Kidney (tissue), 22 donors: ENCODE measurements at places on chromosomes 1 and 21. TPM values are rescaled to one million over a fixed set of nuclear protein-coding genes. Genes with fewer than 3 reads are reported as not detected.

The ATP1A4 gene
- not detected for polyA plus RNA-seq

The LCE3E gene
- not detected for polyA plus RNA-seq

The MTARC1 gene
- 6.8 TPM for polyA plus RNA-seq

The OR2T33 gene
- polyA plus RNA-seq: not detected

The OR2AK2 gene
- polyA plus RNA-seq: not detected

DNA sequence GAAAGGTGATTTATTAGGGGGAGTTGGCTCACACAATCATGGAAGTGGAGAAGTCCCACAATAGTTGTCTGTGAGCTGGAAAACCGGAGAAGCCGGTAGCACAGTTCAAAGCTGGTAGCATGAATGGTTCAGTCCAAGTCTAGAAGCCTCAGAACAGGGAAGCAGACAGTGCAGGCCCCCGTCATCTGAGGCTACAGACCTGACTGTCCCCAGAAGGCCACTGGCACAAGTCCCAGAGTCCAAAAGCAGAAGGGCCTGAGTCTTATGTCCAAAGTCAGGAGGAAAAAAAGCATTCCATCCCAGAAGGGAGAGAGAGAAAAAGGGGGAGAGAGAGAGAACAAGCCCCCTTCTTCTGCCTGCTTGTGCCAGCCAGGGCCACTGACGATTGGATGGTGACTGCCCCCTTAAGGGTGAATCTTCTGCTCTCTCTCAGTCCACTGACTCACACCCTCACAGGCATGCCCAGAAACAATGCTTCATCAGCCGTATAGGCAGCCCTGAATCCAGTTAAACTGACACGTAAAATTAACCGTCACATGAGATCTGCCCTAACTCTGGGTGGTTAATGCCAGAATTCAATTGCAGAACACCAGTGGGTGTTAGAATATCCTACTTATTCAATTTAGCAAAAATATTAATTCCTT is 49.3 kb upstream of the POU2F1 start:
- H3K36me3 ChIP-seq: no peaks in the 10 kb centered on the region
- H3K27ac ChIP-seq: no peak overlapping the region
- H3K27me3 ChIP-seq: no peaks in the 10 kb centered on the region
- no peaks in the 10 kb centered on the region for H3K4me1 ChIP-seq
- peak; percentile 13 for DNase-seq

- no peak overlapping the region for H3K27ac ChIP-seq
- no peak overlapping the region for H3K4me3 ChIP-seq
- no peaks in the 10 kb centered on the region for H3K36me3 ChIP-seq
- no peak for DNase-seq
Measured at GRCh38 chr1:180672505-180672904, 40.7 kb downstream of the XPR1 start.

- DNase-seq: no peak
- no peak overlapping the region for H3K27ac ChIP-seq
- H3K4me3 ChIP-seq: no peak overlapping the region
- H3K27me3 ChIP-seq: no peaks in the 10 kb centered on the region
- H3K36me3 ChIP-seq: no peaks in the 10 kb centered on the region
Measured at GRCh38 chr1:37148663-37149062, 114.3 kb upstream of the GRIK3 start.

DNA sequence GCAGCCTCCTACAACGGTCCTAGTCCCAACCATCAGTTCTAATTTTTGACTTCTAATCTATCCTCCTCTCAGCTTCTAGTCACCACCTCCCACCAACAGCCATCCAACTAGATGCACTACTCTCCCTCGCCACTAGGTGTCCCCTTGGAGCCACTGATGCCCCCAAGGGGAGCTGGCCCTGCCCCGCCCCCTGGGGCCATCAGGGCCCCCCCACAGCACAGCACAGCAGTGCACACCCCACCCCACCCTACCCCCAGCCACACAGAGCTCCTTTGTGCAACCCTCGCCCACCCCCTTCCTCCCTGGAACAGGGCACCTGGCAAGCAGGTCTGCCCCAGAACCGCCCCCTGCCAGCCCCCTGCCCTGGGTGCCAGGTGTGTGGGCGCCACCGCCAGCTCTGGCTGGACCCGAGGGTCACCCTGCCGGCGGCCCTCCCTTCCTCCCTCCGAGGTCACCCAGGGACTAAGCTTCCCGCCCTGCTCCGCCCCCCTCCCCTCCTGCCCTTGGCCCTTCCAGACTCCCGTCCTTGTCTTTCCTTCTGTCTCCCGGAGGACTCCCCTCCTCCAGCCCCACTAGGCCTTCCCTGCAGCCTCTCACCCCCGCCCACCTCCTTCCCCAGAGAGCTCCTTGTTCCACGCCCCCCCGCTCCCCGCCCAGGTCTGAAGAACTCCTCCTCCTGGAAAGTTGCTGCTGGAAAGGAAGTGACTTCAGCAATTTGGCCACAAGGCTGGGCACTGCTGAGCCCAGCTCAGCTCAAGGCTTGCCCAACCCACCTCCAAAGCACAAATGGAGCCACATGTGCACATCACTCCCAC is 47.0 kb downstream of the AHDC1 start:
- no peak overlapping the region for H3K4me3 ChIP-seq
- H3K36me3 ChIP-seq: peaks cover 2% of the 10 kb centered on the region
- peak overlapping the region; percentile 67 for H3K27ac ChIP-seq
- no peaks in the 10 kb centered on the region for H3K27me3 ChIP-seq

GRCh38 chr1:176656257-176656995 is 193.5 kb downstream of the PAPPA2 start:
- H3K4me3 ChIP-seq: no peak overlapping the region
- H3K36me3 ChIP-seq: no peaks in the 10 kb centered on the region
- DNase-seq: no peak
- H3K27ac ChIP-seq: no peak overlapping the region

DNA sequence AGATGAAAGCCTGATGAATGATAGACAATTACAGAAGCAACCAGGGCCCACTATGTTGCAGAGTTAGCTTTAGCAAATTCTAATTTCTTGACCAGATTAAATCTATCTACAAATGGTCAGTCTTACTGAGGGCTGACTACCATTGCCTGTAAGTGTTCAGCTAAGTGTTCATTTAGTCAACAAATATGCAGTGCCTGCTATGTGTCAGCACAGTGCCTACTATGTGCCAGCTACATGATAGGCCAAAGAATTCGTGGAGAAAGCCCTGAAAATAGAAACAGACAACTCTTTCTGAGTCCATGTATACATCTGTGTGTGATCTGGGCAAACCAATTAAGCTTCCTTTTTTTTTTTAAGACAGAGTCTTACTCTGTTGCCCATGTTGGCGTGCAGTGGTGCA is 212.8 kb downstream of the SMYD3 start:
- no peak overlapping the region for H3K27ac ChIP-seq
- H3K4me1 ChIP-seq: no peaks in the 10 kb centered on the region
- DNase-seq: no peak
- H3K4me3 ChIP-seq: no peak overlapping the region

GRCh38 chr21:14591377-14591776 is 45.3 kb upstream of the SAMSN1 start:
- H3K36me3 ChIP-seq: no peaks in the 10 kb centered on the region
- no peaks in the 10 kb centered on the region for H3K27me3 ChIP-seq
- no peak overlapping the region for H3K4me3 ChIP-seq
- no peaks in the 10 kb centered on the region for H3K4me1 ChIP-seq
- no peak overlapping the region for H3K27ac ChIP-seq

DNA sequence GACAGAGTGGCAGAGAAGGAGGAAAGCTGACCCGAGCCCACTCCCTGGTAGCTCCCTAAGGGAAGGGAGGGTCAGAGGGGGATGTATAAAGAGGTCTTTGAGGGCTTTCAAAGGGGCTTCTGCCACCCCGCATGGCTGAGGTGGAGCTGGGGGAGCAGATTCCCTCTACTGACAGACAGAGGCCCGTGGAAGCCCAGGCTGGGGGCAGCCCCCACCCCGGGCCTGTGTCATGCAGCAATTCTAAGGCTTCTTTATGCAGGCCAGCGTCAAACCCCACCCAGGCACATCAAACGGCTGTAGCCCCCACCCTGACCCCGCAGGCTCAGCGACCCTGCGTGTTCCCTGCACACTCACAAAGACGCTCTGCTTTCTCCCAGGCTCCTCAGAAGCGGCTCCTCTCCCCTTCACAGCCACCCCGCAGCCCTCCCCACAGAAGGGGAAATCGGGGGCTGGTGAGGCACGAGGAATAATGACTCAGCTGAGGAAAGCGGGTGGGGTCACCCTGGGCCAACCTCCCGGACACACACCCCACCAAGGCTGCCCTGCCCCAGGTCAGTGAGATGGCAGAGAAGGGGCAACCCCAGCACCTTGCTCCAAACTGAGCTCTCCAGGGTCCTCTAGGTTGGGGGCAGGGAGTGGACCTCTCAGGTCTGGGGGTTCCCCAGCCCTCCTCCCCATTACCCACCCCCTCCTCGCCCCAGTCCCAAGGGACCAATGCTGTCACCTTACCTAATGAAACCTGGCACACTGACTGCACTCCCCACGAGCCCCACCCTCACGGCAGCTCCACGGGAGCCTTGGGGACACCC is 10.8 kb downstream of the SLC45A3 start:
- H3K27ac ChIP-seq: no peak overlapping the region
- H3K36me3 ChIP-seq: no peaks in the 10 kb centered on the region
- no peaks in the 10 kb centered on the region for H3K27me3 ChIP-seq
- no peak overlapping the region for H3K4me3 ChIP-seq
- DNase-seq: no peak

- no peaks in the 10 kb centered on the region for H3K27me3 ChIP-seq
- H3K27ac ChIP-seq: no peak overlapping the region
- peaks cover 3% of the 10 kb centered on the region for H3K36me3 ChIP-seq
- DNase-seq: no peak
Measured at GRCh38 chr1:15509586-15509985, 14.4 kb downstream of the CASP9 start.

GRCh38 chr1:6602669-6603237 is at the start of gene KLHL21:
Gene KLHL21, minus strand, starts transcription at chr1:6602869. Its CDS starts 52 bp downstream, at chr1:6602817.
- peak within 1 kb of the TSS; percentile 99 for H3K27ac ChIP-seq
- peak; percentile 98 for DNase-seq
- peak within 1 kb of the TSS; percentile 95 for H3K4me3 ChIP-seq
- peaks cover 7% of the 10 kb centered on the region for H3K36me3 ChIP-seq

GRCh38 chr21:31687108-31687507 is 27.6 kb downstream of the SOD1 start:
- peaks cover 12% of the 10 kb centered on the region for H3K36me3 ChIP-seq
- no peaks in the 10 kb centered on the region for H3K27me3 ChIP-seq
- no peak overlapping the region for H3K27ac ChIP-seq
- DNase-seq: no peak
- H3K4me1 ChIP-seq: no peaks in the 10 kb centered on the region

DNA sequence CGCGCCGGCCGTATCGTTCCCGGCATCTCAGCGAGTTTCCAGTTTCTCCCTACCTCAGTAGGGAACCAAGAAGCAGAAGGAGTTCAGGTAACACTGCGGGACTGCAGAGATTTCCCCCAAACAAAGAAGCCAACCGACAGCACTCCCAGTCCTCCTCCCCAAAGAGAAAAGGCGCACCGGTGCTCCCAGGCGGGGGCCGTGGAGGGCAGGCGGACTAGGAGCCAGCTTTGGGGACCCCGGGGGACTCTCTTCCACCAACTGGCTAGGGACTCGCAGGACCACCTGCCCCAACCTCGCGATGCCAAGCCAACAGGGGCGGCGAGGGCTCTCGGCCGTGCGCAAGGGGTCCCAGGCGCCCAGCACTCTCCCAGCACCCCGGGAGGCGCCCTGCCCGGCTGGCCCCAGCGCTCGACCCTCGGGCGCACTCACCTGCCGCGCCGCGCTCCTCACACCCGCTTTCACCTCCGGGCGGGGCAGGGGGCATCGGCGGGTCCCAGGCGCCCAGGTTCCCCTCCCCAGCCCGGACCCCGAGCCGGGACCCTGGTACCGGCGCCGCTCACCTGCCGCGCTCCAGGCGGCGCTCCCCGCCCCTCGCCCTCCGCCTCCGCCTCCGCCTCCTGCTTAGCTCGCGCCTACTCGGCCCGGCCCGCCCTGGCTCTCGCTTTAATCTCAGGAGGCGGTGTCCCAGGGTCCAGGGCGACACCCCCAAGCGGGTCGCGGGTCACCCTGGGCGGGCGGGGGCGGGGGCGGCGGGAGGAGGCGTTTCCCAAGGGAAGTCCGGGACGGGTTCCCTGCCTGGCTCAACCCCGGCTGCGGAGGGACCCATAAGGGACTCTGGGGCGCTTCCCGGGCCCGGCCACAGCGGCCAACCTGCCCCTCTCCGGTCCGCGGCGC is at the start of gene TMPRSS2:
TSS of gene TMPRSS2 (minus strand) at position 638 of the 894 bp plus-strand sequence. CDS start 10,025 bp downstream, outside the sequence.
- DNase-seq: peak; percentile 71
- no peaks in the 10 kb centered on the region for H3K36me3 ChIP-seq
- H3K27ac ChIP-seq: peak within 1 kb of the TSS; percentile 94
- peaks cover 14% of the 10 kb centered on the region for H3K4me1 ChIP-seq

DNA sequence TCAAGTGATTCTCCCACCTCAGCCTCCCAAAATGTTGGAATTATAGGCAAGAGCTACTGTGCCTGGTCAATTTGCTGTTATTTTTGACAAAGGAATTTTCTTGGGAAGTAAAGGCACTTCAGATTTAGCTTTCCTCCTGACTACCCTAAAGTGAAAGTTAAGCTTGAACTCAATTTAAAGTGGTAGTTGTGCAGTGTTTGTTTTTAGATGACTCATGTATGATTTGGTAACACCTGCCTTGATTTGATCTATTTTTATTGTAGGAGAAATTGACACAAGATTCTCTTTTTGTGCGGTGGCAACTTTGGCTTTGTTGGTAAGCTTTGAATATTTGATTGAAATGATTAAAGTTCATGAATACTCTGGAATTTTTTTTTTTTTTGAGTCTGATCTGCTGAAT is 5.0 kb downstream of the RABGGTB start:
- no peak for DNase-seq
- peaks cover 5% of the 10 kb centered on the region for H3K36me3 ChIP-seq
- H3K27me3 ChIP-seq: no peaks in the 10 kb centered on the region
- no peak overlapping the region for H3K27ac ChIP-seq
- H3K4me1 ChIP-seq: peaks cover 8% of the 10 kb centered on the region
- no peak overlapping the region for H3K4me3 ChIP-seq

DNA sequence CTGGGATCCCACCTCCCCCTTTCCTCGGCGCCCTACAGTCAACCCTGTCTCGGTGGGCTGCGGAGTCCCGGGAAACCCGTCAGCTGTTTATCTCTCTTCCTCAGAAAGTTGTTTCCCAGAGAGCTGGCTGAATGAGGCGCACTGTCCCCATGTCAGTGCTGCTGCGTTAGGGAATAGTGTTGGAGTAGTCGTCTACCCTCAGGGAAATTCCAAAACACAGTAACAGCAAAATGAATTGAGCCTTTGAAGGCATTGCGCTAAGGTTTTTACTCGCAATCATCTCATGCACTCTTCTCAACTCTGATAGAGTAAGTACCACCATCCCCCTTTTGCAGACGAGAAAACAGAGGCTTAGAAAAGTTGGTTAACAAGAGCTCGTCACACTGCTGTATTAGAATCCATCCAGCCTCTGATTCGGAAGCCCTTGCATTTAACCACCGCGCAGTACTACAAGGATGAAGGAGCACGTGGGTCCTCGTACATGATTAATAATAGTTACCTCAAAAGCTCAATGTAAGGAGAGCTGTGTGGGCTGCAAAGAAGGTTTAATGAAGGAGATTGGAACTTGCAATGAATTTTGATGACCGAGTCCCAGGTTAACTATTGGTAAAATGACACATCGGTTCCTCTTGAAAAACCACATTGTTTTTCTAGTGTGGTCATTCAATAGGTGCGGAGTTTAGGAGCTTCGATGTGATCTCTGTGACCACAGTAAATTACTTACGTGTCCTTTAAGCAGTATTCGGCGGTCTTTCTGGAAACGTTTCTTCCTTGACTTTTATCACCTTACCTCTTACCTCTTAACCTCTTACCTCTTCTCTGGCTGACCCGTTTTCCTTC is 788 bp upstream of the EDEM3 start:
- H3K27ac ChIP-seq: peak overlapping the region; percentile 82
- H3K36me3 ChIP-seq: no peaks in the 10 kb centered on the region
- no peaks in the 10 kb centered on the region for H3K27me3 ChIP-seq
- H3K4me3 ChIP-seq: peak overlapping the region; percentile 97
